Dorsolateral prefrontal cortex (tissue), 122 donors: ENCODE measurements at places on chromosomes 11 and 22.

- no peak for DNase-seq
These were observed 24.6 kb downstream of the MYBPC3 start for GRCh38 chr11:47327949-47328348.

- DNase-seq = no peak
These were observed 127.1 kb downstream of the TRIM29 start for GRCh38 chr11:120010775-120011174.

GRCh38 chr11:29809121-29809520 lies 207.7 kb downstream of the KCNA4 start:
- DNase-seq = no peak

GRCh38 chr11:123187248-123187647 lies 7.8 kb downstream of the CLMP start:
- no peak for DNase-seq

GRCh38 chr11:94705419-94705818 lies 62.7 kb upstream of the AMOTL1 start:
- no peak for DNase-seq

GRCh38 chr11:129268371-129268770 lies 76.2 kb upstream of the ARHGAP32 start:
- DNase-seq = no peak

GRCh38 chr11:115455613-115456012 lies 48.6 kb downstream of the CADM1 start:
- no peak for DNase-seq

DNA sequence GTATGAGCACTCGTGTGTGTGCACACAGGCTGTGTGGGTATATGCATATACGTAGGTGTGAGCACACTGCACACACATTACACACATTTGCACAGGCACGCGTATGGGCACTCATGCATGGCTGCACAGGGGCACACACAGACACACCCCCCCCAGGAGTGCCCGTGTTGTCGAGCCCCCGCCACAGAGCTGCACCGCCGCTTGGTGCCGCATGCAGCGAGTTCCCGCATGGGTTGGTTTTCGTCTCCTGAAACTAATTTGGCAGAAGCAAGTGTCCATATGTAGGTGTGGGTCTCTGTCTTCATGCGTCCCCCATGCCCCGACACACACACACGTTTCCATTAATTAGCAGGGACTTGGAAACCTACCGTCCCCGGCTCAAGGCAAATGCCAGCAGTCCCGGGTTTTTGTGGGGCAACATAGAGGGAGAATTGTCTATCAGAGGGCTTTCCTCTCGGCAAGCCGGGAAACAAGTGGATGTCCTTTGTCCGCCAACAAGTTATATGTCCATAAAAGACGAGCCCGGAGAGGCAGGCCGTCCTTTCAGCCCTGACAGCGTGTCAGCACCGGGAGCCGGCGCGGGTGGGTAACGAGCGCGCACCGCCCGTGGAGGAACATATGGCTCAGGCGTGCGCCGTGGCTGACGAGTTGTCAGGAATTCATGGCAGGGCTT lies 1291.7 kb downstream of the BRD1 start:
- peak; percentile 48 for DNase-seq

DNA sequence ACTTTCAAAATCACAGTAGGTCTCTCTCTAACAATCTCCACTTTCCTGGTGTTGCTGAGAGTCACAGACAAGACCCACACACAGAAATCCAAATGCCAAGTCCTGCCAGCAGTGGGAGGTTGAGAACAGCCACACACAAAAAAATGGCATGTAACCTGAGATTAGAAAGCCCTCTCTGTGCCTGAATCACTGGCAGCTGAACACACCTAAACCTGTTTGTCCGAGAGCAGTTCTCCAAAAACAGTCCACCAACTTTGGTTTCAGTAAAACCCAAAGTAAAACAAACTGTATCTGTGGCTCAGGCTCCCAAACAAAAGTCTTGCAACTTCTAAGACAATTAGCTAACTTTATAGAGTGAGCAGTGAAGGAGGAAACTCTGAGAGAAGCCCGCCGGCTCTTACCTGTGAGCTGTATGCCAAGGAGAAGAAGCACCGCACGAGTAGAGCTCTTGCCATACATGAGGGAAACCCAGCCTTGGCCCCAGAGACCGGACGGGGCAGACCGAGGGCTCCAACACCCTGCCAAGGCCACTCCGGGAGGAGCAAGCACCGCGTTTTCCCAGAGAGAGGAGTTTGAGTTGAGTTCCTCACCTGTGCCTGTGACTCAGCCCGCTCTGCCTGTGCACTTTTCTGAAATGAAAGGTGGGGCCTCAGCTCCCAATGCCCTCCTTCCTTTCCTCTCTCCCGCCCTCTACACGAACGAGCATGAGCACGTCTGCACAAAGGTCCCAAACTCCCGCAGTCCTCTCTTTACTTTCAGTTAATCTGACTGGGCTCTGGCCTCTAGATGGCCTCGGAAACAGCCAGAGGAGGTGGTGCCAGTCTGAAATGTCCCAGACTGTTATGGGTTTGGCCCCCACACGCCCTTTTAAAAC lies at the start of gene MPZL2:
Gene MPZL2 (minus strand): TSS at position 603 of the 874 bp plus-strand sequence. CDS start 144 bp downstream, at position 459.
- DNase-seq = no peak

DNA sequence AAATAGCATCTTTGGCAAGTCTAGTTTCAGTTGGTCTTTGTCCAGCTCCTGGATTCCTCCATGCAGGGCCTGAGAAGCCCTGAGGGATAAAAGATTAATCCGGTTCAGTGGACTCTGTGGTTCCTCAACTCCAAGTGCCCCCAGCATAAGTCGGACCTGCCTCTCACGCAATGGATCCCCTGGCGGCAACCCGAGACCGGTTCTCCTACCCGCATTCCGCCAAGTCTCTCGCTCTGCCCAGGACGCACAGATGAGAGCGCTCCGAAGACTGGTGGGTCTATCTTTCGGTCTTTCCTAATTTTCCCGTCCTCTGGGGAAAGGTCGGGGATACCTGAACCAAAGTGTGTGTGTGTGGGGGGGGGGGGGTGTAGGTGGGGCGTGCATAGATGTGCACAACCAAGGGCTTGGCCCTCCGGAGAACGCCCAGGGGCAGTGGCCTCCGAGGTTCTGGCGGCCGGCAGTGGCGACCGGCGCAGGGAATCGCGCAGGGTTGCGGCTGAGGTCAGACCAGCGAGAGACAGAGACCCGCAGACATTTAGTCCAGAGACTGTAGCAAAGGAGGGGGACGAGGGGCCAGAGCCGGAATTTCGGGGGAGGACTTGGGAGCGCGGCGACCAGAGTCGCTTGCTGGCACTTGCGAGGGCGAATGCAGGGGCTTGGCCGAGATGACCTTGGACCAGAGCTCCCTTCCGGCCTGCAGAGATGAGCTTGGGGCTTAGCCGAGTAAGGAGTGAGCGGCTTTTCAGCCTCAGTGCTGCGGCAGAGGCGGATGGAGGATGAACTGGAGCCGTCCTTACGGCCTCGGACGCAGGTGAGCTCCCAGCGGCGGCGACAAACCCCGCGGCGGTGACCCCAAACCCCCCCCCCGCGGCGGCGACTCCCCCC lies 712 bp upstream of the SLC2A11 start:
- no peak for DNase-seq

- DNase-seq = peak; percentile 49
These were observed 378.4 kb upstream of the PITPNB start for GRCh38 chr22:28297504-28297903.
